ENCODE measurements at places on chromosomes 1 and 21.

DNA sequence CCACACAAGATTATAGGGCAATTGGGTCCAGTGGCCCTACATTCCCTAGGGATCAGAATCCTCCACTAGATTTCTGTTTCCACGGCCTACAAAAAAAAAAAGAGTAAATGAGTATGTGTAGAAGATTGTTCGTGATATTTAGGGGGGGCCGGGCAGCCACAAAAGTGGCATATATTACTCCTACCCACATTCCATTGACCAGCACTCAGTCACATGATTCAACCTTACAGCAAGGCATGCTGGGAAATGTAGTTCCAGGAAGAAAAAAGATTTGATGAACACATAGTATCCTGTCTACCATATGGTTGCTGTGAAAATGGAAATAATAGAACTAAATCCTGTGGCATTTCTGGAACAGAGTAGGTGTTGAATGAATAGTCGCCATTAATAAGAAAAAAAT, 43.4 kb upstream of the GJB5 start:
- DNase-seq, result peak; percentile 4

DNA sequence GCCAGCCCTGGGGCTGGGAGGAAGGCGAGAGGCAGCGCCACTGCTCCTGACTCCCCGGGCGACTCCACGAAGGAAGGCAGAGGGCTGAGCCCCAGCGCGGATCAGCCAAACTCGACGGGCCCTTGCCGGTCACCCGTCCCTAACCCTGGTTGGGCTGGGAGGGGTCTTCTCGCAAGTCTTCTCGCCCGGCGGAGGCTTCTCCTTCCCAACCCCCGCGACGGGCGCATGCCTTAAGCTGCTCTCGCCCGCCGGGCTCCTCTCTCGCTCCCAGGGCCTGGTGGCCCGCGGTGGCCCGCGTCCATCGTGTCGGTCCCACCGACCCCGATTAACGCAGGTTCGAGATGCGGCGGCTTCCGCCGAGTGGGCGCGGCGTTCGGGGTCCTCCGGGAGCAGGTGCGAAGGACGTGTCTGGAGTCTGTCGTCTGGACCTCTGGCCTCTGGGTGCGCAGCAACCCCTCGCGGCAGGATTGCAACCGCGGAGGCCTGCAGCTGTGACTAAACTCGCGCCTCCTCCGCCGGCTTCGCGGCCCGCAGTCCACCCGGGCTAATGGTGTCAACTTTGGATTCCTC, 29.0 kb upstream of the PPM1J start:
- no peak for DNase-seq

- DNase-seq, result no peak
Measured at GRCh38 chr1:187157552-187157951, 328.8 kb downstream of the PLA2G4A start.

DNA sequence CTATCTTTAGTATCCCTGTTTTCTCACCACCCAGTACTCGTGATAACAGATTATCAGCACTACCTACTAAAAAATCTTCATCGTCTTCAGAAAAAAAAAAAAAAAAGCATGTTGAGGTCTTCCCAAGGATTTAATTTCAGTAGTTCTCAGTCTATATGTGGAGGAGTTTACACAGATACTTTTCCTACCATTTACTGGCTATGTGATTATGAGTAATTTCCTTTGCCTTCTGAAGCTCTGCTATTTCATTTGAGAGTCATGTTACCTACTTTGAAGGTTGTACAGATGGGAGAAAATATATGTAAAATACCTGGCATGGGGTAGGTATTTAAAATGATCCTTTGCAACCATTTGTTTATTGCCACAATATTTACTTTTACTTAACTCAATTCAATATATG, 399.7 kb downstream of the NEGR1 start:
- DNase-seq, result peak; percentile 49

- no peak for DNase-seq
Measured at GRCh38 chr1:24294716-24295371, 24.3 kb upstream of the GRHL3 start.

DNA sequence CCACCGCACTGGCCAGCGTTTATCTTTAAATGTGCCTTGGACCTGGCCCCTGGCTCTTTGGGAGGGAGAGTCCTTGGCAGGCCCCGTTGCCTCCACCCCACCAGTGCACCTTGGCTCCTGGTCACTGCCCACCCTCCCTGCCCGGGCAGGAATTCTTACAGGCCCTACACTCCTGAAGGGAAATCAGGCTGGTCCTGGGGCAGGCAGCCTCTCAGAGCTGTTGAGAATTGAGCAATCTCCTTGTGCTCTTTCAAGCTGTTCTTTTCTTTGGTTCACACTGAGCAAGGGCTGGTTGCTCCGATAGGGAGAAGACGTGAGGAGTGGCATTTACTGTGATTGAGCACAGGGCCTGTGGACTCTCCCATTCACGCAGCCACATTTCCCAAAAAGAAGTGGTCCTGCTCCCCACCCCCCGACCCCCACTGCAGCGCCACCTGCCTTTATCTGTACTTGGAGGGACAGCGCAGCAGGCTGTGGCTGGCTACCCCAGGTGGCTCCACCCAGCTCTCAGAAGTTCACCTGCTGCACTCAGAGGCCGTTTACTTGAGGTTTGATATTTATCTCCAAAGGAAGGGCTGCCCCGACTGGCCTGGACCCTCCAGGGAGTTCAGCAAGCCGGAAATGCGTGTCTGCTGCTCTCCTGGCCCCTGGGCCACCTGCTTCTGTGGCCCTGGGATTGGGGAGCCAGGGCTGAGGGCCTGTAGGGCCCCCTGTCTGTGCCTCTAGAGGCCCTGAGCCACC, 47.8 kb downstream of the SKI start:
- DNase-seq, result peak; percentile 77

DNA sequence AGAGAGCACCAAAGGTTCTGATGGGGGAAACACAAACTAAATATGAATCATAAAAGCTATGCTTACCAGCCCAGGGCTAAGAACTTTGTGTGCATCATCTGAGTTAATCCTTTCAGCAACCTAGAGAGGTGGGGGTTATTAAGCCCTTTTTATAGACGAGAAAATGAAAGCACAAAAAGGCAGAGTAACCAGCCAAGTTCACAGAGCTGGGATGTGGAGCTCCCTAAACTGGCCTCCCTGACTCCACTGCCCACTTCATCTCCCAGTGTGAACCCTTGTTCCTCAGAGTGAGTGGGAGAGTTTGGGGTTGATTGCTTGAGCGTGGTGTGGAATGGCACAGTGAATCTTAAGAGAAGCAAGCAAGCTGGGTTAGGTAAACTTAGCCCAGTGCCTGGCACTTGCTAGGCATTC, 10.8 kb upstream of the BCAR3 start:
- DNase-seq, result no peak

GRCh38 chr1:66217021-66217420, 316.9 kb upstream of the SGIP1 start:
- no peak for DNase-seq

DNA sequence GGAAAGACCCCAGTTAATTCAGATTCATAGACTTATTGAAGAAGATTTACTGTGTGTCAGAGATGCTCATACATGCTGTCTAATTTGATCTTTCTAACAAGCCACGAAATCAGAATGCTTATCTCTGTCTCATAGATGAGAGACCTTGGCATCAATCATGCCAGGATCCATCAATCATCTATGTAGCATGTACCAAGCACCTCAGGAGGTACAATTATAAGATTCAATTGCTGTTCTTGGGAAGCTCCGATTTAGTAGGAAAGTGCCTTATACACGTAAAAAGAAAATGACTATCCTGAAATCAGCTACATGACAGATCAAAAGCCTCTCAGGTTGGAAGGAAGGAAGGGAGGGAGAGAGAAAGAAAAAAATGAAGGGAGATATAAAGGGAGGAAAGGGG, 18.5 kb upstream of the VTCN1 start:
- DNase-seq, result no peak

- no peak for DNase-seq
Measured at GRCh38 chr1:111873460-111874030, 115.9 kb downstream of the KCND3 start.

DNA sequence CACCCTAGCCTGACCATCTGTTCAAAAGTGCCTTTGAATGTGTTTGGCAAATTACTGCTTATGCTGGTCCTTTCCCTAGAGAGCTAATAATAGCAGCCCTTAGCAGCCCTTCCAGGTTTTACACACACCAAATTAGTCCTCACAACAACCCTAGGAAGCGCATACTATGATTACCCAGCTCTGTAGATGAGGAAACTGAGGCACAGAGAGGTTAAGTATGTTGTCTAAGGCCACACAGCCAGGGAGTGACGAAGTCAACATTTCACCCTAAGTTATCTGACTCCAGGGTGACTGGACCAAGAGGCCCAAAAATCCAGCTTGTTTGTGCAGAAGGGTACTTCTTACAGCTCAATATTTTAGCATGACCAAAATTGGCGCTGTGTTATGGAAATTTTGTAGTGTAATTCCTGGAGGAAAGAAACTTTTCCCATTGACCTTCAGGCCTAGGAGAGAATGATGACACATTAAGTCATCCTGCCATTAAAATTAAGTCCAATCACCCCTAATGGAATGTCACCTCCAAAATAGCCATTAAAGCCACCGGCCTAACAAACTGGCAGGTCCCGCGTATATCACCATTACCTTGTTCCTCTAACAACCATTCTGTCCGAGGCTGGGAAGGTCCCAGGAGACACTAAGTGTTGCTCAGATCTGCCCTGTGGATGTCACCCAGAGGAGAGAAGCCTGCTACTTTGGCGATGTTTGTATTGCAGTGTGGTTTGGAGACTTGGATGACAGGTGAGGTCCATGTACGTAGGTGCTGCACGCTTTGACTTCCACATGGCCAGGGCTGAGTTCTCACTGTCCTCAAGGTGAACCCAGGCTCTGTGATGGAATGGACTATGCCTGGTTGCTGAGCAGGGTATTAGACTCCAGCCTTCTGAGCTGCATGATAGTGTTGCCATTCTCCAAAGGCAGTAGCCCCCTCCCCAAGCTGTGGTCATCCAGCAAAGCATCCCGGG, 258.3 kb downstream of the TOMM20 start:
- peak; percentile 45 for DNase-seq

GRCh38 chr21:21631961-21632360, 633.8 kb downstream of the NCAM2 start:
- DNase-seq, result no peak

DNA sequence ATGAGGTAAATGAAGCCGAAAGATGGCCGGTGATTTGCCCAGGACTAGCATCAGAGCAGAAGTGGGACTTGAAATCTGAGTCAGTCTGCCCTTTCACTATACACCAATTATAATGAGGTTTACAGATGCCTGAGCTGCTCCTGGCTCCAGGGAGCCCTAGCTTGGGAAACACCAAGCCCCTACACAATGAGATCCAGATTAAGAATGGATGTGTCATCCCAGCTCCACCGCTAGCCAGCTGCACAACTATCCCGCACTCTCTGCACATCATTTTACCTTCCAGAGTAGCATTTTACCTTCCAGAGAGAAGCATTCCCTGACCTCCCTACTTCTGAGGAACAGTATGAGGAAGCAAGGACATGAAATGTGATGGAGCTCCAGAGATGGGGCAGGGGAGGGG, 27.0 kb downstream of the SERTAD4 start:
- no peak for DNase-seq

DNA sequence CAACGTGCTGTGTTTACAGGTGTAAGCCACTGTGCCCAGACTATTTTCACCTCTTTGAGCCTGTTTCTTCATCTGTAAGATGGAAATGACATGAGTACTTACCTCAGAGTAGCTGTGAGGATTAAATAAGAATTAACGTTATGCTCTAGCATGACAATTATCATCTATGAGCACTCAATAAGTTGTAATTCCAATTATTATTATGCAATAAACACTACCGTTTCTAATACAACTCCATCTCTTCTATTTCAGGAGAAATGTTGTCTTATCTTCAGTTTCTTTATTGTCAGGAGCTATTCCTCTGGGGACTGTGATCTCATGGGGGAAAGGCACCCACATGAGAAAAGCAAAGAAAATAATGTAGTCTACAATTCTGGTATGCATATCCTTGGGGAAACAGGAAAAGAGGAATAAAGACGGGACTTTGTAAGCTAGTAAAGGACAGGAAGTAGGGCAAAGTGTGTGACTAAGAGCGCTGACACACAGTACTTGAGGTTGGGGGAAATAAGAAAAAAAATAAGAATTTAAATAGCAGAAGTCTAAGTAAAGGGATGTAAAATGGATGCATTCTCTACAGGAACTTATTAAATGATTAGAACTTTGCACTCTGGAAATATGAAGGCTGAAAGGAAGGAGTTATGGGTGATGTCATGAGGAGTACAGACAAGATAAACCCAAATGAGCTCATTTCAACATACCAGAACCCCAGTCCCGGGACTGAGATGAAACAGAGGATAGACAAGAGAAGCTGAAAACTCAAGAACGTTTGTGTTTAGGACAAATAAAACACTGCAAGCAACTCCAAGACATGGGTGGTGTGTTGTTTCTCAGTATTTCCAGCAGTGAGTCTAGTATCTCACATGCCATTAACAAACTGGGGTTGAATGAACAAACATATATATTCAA, 9.8 kb downstream of the PHC2 start:
- DNase-seq, result peak; percentile 58

DNA sequence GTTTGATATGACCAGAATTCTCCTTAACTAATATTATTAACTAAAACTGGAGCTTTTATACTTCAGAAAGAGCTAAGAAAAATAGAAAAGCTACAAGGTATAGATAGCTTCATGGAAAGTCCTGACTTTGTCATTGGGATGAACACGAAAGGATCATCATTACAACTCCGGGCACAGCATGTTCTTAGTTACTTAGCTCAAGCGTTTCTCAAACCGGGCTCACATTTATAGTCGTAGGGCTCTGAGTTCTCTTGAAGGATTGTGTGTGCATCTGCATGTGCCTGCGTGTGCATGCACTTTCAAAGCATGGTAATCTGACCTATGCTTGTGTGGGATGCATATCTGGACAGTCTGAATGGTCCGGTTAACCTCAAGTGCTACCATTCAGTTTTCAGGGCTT, 20.4 kb upstream of the MAP10 start:
- no peak for DNase-seq

GRCh38 chr1:44217809-44218410, 4.6 kb downstream of the DMAP1 start:
- peak; percentile 68 for DNase-seq

DNA sequence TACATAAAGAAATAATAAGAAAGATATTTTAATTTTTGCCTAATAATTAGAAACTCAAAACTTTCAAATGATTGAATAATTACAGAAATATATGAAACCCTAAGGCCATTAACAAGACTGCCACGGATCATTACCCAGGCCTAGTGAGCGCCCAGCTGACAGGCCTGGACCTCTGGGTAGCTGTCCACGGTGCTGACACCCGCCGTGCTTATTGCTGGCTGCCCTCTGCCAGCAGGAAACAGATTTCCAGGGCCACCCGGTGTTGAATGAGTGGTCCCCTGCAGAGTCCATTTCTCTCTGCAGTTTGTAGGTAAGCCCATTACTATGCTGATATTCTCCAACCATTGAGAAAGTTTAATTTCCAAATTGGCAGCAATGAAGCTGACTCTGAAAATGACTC, 254.4 kb upstream of the GJB5 start:
- DNase-seq, result peak; percentile 18

GRCh38 chr1:172607145-172607544, 51.8 kb upstream of the FASLG start:
- no peak for DNase-seq
